NCI-H1092 (cell line): ENCODE measurements at places on chromosomes 11 and 22.

DNA sequence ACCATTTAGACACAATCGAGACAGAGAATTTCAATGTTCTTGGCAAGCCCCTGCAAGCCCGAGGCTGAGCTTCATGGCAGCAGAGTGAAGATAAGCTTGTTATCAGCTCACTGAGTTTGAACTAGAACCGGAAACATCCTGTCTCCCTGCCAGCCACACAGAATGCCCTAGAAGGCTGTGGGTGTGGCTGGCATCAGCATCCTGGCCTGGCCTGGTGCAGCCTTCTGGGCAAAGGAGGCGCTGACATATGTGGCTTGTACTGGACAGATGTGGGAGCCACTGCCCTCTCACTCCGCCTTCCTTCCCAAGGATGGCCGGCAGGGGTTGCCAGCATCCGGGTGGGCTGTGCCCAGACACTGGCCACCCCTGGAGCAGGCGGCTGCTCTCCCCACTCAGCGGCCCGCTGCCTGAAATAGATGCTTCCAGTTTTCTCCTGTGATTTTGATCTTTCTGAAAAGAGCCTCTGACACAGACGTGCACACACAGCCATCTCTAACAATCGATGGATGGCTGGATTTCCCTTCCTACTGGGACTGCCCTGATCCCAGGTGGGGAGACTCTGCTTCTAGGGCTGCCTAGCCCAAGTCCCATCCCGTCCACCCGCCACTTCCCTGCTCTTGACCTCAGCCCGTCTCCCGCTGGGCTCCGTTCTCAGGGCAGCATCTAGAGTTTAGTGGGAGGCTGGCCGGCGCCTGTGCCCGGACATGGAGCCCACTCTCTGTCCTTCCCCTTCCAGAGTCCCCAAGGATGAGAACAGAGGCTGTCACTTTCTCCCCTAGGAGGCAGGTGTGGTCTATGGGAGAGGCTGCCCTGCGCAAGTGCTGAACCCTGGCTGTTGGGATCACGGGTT, 149.7 kb downstream of the CTTN start:
- no peak for DNase-seq

- DNase-seq, result no peak
Measured at GRCh38 chr22:17678817-17679385, 40.3 kb downstream of the BCL2L13 start.

DNA sequence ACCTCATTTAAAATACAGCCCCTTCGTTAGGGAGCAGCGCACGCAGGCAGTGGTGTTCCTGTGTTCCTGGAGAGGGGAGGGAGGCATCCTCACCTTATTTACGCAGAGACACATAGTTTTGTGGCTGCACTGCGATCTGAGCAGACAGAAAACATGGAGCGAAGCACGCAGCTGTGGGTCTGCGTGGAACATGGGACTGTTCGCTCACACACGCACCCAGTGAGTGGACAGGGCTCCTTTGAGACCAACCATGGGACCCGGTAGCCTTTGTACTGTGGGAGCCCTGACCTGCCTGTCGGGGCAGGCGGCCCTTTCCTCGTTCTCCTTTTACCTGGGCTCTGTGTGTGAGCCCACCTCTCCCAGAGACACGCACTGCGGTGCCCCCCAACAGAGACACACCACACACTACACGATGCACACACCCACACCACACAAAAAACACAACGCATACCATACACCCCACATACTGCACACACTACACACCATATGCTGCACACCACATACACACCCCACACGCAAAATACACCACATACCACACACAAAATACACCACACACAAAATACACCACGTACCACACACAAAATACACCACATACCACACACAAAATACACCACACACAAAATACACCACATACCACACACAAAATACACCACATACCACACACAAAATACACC, 1245.7 kb downstream of the BRD1 start:
- no peak for DNase-seq

- DNase-seq, result no peak
Measured at GRCh38 chr11:68346462-68346790, 34.0 kb downstream of the LRP5 start.

- DNase-seq, result no peak
Measured at GRCh38 chr22:48881326-48881980, 946.2 kb downstream of the BRD1 start.

GRCh38 chr22:24389680-24390079, 37.7 kb upstream of the ADORA2A start:
- DNase-seq, result no peak

- no peak for DNase-seq
Measured at GRCh38 chr11:58957922-58958321, 18.6 kb downstream of the GLYATL1 start.

GRCh38 chr11:60370811-60371298, 7.5 kb upstream of the MS4A7 start:
- peak; percentile 78 for DNase-seq

DNA sequence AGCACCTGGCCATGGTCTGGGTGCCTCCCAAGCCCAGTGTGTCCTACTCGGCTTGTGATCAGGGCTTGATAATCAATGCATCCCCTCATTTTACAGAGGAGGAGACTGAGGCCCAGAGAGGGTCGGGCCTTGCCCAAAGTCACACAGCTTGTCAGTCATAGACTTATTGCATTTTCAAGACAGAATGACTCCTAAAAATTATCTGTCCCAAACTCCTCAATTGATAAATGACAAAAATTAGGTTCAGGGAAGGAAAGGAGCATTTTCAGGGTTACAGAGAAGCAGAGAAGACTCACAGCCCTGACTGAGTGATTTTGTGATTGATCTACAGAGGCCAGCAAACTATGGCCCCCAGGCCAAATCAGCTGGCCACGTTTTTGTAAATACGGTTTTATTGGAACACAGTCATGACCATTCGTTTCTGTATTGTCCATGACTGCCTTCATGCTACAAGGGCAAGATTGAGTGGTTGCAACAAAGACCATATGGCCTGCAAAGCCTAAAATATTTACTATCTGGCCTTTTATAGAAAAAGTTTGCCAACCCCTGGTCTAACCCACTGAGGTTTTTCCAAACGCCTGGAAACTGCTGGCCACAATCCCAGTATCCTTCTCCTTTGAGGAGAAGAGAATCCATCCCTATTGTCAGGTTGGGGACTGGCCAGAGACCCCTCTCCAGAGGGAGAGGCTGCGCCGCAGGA, 35.1 kb upstream of the NAV2 start:
- no peak for DNase-seq

GRCh38 chr11:129375751-129376657, at the start of gene BARX2:
Gene BARX2, plus strand, starts transcription at chr11:129375848. Its CDS starts 188 bp downstream, at chr11:129376036.
- peak; percentile 65 for DNase-seq

- no peak for DNase-seq
Measured at GRCh38 chr11:95671768-95672167, 117.8 kb downstream of the FAM76B start.

DNA sequence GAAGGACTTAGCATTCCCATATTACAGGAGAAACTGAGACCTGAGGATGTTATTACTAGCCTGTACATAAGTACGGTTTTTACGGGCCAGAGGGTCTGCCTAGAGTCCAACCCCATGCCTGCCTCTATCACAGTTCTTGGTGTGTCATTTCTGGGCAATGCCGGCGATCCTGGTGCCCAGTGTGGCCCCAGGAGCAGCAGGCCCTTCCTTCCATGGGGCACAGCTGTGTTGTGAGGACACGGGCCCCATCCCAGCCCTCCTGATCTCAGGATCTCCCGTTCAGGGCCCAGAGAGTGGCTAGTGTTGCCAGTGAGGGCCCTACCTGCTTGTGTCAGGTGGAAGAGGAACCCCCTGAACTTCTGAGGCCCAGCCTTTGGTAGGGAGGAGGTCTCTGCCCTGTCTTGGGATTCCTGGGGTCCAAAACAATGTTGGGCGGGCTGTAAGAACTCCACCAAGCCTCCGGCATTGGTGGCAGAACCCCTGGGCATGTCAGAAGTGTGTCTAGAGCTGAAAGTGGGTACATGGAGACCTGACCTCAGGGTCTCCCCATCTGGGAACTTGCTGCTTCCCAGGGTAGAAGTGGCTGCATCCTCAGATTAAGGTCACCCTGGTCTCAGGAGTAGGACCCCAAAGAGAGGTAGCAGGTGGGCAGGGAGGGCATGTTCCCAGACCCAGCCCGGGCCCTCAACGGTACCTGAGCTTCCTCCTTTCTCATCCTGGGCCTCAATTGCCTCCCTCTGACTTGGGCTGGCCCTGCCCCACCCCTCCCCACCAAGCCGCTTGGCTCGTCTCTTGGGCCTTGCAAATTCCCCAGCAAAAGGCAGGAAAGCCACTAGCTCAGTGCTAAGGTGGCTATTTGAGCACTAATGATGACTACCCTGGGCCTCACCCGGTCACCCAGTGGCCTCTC, 74.6 kb upstream of the KCNQ1OT1 start:
- DNase-seq, result no peak

GRCh38 chr11:72012091-72012630, 13.5 kb downstream of the IL18BP start:
- no peak for DNase-seq

DNA sequence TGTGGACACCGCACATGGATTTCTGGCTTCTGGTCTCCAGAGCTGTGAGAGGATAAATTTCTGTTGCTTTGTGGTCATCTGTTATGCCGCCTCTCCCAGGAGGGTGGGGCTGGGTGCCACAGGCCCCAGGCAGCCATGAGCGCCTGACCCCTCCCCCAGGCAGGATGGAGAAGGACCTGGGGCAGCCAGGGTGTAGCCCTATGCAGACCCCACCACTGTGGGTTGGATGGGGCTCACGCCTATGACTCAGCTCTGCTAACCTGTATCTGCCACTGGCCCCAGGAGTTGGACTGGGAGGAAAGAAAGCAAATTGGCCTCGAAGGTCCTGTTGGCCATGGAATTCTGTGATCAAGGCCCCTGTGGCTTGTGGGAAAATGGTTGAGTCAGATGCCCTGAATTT, 1351.1 kb downstream of the BRD1 start:
- no peak for DNase-seq

- no peak for DNase-seq
Measured at GRCh38 chr22:44776605-44777363, 24.4 kb downstream of the ARHGAP8 start.

- DNase-seq, result no peak
Measured at GRCh38 chr11:95799546-95799945, 9.2 kb downstream of the CEP57 start.

- DNase-seq, result no peak
Measured at GRCh38 chr11:112780351-112781087, 180.7 kb upstream of the NCAM1 start.
